ENCODE measurements at places on chromosomes 16 and 17. TPM values are rescaled to one million over a fixed set of nuclear protein-coding genes. Genes with fewer than 3 reads are reported as not detected.

The SEZ6L2 gene
- 2.5 TPM for total RNA-seq

The ZG16B gene
- total RNA-seq: not detected

The CACNA1H gene
- total RNA-seq: under 0.01 TPM

GRCh38 chr17:41962111-41962510, 4.5 kb upstream of the CNP start:
- DNase-seq: no peak

- DNase-seq: no peak
Observed at GRCh38 chr17:56325313-56326000, 172.2 kb downstream of the ANKFN1 start.

DNA sequence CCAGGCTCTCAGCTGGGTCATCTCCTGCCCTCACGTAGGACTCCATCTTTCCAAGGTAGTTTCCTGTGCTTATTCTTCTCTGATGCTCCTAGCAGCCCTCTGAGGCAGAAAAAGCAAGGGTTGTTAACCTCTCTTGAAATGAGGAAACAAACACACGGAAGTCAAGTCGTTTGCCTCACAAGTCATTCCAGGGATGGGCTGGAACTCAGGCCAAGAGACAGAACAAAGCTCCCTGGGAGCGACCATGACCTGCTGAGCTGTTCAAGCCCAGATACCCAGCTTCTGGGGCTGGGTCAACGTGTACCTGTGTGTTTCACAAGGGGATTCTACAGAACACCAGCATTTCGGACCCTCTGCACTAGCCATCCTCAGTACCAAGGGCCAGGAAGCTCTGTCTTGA, 28.1 kb downstream of the SRL start:
- DNase-seq: no peak

DNA sequence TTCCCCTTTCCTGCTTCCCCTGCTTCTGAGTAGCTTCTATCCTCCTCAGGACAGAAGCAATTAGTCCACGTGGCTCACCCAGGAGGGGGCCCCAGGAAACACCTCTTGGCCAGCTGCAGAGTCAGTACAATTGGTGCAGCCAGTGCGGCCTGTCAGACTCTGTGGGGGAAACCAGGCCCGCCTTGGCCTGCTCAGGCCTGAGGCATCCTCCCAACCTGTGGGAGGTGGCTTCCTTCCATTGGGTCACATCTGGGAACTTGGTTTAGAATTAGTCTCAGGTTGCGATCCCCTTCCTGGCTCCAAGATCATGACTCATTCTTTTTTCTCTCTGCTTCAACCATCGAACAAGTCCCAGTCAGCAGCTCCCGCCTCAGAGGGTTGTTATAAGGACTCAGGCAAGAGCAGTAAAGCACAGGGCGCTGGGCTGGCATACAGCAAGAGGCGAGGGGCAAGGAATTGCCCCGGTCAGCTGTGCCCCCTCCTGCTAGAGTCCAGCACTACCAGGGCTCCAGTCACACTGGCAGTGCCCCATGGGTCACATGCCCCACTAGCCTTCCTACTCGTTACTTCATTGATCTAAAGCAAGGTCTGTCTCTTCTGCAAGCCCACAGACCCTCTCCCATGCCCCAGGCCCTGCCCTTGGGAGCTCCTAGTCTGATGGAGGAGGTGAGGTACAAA, 8.1 kb upstream of the EPX start:
- no peak for DNase-seq

DNA sequence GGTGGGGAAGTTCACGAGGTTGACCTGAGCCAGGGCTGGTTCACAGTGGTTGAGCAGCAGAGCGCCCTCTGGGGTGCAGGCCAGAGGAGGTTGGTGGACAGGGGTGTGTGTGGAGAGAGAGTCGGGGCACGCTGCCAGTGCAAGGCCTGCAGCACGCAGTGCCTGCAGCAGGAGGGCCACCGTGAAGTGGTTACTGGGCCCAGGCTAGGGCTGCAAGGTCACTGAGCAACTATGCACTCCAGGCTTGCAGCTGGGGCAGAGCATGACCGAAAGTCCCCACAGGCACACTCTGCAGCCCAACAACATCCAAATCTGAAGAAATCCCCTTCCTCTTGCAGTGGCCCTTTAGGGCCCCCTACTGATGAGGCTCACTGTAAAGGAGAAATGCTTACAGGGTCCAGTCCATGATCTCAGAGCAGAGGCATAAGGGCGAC, 89.1 kb upstream of the NOL11 start:
- DNase-seq: peak; percentile 7

DNA sequence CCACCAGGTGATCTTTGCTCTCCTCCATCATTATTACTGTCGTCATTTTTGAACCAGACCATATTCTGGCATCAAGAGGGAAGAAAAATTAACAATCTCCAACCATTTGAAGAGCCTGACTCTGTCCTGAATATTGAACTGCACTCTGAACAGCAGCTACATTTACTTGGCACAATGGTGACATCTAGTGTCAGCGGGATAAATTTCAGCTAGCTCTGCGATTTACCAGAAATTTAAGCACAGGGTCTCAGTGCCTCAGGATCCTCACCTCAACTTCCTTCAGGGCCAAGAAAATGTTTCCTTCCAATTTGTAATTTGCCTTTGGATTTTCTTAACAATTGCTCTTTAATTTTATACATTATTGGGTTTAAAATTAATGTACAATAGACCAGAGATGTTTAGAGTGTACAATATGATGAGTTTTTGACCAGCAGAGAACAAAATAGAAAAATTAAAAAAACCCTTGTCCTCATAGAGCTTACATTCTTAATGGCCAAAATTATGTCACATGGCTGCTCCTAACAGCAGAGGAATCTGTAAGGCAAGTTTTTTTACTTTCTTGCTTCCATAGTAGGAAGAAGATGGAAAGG, 10.7 kb upstream of the ZNF19 start:
- peak; percentile 54 for DNase-seq

DNA sequence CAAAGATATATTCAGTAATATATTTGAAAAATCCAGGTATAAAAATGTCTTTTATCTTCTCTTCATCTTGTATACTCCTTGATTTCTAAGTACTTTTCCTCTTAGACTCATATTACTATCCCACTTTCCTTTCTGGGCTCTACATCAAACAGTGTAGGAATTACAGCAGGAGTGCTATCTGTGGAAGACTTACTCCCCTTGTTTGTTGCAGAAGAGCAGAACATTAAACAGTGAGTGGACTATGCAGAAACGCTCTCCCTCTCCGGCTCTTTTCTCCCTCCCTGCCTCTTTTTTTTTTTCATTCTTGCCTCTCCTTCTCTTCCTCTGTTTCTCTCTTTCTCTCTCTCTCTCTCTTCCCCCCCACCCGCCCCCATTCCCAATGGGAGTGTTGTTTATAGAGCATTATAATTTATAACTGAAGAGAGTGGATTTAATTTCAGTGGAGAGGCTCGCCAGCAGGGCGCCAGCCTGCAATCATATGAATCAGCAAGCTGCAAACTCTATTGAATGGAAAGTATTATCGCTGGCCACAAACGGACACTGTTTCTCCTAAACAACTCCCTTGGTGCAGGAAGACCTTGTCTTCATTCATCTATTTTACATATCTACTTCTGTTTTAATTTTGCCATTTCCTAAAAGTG, 242.3 kb upstream of the TBX2 start:
- no peak for DNase-seq

- no peak for DNase-seq
Observed at GRCh38 chr16:59593194-59593661, 859.1 kb upstream of the GOT2 start.

DNA sequence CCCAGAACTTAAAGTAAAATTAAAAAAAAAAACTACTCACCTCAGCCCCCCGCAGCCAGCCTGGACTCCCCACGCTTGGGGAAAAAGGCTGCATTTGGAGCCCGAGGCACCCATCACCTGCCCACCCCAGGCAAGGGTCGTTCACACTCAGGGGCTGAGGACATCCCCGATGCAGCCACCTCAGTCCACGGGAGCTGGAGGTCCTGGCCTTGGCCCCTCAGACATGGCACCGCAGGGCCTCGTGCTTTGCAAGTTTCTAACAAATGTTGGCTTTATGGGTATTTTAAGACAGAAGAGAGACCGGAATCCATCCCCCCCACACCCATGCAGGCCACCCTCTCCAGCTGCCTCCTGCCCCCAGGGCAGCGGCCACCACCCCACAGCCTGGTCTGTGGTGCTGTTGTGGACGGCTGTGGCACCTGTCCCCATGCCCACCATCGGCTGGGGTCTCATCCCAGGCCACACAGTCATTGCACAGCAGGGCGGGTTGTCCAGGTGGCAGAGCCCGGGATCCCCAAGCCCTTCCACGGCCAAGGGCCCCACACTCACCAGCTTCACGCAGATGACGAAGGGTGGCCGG, 116.4 kb upstream of the ZNF750 start:
- DNase-seq: no peak

DNA sequence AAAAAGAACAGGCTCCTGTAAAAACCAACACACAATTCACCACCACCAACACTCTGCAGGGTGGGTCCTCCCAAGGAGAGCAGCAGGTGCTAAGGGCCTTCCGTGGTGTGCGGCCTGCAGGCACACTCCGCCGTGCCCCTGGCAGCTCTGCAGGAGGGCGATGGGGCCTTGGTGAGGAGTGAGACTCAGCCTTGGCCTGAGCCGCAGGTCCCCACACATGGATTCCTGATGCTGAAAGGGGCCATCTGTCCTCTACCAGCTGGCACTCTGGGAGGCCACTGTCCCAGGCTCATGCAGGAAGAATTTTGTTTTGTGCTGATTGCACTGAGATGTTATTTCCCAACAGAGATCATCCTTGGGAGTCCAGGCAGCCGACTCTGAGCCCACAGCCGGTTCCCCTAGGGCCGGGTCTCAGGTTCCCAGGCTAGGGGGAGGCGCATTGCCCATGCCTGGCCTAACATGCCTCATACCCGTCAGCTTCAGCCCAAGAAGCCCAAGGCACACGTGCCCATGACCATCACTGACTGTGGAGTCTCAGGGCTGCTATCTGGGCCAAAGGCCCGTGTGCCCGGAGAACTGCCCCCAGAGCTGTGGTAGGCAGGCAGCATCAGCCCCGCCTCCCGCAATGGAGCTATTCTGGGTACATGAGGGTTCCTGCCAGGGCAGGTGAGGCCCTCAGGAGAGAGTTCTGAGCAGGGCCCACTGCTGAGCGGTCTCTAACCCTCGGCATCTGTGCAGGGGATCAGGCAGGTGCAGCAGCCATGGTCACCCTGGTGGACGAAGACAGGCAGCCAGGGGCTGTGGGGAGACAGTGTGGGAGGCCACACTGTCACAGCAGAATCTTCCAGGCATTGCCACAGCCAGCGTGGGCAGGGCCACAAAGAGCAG, 97.9 kb upstream of the ZNF469 start:
- DNase-seq: no peak

Data from dermis microvascular lymphatic vessel endothelial cell (primary cell).